MG63 (cell line): ENCODE measurements at places on chromosomes 6 and 20.

DNA sequence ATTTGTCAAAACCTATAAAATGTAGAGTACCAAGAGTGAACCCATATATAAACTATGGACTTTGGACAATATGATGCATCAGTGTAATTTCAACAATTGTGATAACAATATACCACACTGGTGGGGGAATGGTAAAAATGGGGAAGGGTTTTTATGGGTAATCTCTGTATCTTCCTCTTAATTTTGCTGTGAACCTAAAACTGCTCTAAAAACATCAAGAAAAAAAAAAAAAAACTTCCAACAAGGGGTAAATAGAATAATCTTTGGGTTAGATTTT lies 592.0 kb upstream of the ADGRB3 start:
- no peak for DNase-seq

DNA sequence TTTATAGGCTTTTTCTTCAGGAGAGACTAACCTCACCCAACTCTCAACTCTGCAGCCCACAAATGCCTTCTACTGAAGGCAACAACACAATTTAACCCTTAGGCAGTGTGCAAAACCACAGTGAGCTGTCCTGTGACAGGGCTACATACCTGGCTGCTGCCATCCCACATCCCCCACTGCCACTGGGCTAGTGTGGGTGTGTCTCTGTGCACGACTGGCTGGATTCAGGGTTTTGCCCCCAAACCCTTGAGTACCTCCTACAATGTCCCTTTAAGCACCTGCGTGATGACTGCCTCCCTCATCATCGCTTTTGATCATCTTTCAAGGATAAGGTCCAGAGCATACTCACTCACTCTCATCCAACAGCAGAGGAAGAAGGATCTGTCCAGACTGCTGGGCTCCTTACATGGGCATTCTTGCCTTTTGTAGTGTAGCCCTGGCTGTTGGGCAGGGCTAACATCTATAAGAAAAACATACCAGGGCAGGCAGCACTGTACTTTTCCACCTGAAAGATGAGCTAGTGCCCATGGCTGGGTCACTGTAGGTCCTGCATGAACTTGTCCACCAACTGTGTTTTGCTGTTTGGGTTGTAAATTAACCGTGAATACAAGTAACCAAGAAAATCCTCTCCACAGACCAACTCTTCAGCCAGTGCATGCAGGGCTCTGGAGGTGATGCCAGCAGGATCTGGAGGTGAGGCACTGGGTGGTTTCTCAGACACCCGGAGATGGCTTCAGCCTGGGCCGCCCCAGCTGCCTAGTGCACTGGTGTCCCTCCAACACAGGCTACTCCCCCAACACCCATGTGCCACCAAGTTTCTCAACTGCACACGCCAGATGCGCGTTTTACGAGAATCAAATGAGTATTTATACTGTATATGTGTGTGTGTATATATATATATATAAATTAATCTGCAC lies 45.2 kb downstream of the PLCG1 start:
- no peak for DNase-seq

GRCh38 chr6:11428371-11428770 lies 109.2 kb upstream of the TMEM170B start:
- no peak for DNase-seq

GRCh38 chr6:70686548-70687133 lies 19.0 kb downstream of the SMAP1 start:
- DNase-seq, result no peak
